SHP77 treated with DMSO at 0.1 percent for 48 hours (cell line): ENCODE measurements at places on chromosomes 4 and X.

DNA sequence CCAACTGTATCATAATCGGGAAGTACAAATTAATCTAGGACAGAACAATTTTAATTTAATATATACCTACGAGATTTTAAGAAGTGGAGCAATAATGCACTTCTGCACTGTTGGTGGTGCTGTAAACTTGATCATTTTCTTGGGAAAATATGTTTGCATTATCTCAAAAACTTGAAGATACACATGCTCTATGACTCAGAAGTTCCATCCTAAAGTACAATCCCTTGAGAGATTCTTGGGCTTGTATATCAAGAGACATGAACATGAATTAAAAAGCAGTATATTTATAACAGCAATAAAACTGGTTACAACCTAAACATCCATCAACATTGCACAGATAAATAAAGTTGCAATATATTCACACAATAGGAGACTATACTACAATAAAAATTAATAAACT, 168.8 kb downstream of the CLCN4 start:
- no peak for DNase-seq

DNA sequence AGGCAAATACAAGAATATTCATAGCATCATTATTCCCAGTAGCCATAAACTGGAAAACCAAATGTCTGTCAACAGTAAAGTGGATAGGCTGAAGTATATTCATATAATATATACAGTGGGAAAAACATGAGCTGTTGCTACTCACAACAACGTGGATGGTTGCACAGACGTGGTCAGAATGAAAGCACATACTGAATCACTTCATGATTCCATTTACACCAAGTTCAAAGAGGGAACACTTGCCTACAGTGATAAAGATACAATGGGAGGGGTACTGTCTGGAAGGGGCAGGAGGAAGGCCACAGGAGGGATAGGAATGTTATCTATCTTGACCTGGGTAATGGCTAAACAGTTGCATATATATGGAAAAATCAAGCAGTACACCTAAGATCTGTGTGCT, 25.3 kb downstream of the APBB2 start:
- DNase-seq, result no peak

DNA sequence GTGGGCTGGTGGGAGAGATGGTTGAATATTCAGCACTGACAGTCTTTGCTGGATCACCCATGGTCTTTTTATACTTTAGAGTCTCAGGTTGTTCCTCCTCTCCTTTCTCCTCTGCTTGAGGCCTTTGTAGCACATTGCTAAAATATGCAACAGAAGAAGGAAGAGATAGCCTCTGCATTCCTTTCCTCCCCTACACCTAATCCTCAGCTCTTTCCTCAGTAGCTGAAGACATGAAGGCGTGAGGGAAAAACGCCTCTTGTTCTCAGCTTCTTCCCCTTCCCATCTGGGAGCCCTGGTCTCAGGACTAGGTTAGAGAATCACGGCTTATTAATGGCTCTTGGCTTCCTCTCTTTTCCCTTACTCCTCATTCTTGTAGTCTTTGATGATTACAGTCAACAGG, 76.8 kb downstream of the RNF150 start:
- DNase-seq, result no peak

DNA sequence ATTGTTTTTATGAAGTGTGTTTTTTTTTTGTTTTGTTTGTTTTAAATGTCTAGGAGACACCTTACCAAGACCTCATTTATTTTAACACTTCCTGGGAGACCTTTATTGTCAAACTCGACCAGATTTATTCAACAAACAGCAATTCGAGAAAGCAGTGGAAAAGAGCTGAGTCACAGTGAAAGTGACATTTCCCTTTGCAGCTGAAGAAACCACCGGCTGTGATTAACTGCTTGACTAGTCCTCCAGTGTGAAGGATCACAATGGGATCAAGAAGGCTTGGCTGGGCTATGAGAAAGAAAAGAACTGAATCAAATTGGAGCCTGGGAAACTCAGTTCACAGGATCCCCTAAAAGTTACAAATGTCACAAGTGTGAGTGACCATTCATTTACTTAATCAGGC, 11.9 kb upstream of the ADH7 start:
- no peak for DNase-seq

DNA sequence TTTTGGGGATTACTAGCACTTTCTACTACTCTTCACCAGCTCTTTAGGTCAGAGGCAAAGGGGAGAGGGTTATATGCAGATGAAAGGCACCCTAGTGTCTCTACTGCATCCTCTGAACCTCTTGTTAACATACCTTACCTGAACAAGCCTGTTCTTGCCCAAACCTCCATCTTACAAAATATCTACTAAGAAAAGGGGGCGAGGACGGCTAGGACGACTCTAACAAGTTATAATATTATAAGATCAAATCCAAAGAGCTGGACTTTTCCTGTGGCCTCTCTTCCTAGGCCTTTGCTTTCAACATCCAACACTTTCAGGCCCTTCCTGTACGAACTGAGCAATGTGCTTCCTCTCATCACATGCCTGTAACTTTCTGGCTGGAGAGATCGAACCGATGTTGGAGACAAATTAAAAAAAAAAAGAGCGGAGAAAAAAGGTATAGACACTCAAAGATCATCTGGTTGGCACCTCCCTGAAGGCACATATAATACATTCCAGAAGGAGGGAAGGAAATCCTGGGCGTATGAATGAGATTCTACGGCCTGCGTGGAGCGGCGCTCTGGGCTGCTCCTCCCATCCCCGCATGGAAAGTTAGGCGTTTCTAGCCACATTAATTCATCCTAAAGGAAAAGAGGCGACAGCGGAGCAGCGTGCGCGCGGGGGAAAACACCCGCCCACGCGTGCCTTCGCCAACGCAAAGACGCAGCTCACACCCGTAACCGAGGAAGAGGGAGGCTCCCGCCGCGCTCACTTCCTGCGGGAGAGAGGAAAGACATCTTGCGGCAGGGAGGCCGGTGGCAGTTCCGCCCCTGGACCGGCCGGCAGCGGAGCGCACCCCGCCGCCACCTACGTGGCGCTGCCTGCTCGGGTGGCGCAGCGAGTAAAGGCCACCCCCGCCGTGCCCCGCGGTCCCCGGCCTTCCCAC, 808 bp downstream of the PRDM5 start:
- DNase-seq, result no peak

DNA sequence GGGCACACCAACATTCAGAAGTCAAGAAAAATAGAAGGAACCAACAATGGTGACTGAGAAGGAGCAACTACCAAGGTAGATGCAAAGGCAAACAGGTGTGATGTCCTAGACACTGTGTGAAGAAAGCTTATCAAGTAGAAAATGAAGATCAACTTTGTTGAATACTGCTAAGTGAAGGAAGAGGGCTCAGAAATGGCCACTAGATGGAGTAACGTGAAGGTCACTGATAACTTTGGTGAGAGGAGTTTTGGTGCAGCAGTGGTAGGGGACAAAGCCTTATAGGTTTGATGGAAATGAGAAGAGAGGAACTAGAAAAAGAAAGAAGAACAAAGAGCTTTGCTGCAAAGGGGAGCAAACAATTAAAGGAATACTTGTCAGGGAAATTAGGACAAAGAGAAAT, 23.5 kb downstream of the OTC start:
- no peak for DNase-seq
